ENCODE measurements at places on chromosomes 2 and 18.

GRCh38 chr18:57624988-57625387 lies 3.4 kb upstream of the NARS1 start:
- DNase-seq = no peak

GRCh38 chr2:80363791-80364349 lies 59.3 kb upstream of the LRRTM1 start:
- no peak for DNase-seq

DNA sequence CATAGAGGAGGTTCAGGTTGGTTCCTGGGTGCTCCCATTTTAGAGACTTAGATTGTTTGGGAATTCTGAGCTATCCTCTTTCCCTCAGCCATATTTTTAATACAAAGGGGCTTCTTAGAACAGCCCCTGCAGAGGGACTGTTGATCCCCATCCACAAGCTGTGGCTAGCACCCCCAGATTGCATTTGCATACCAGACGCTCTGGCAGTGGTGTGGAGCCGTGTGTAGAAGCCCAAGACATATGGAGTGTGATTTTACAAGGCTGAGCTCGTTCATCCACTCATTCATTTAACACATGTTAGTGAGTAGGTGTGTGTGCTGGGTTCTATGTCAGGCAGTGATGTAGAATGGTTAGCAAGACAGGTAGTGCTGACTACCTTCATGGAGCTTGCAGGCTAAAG lies 166.7 kb upstream of the BOD1L2 start:
- no peak for DNase-seq

DNA sequence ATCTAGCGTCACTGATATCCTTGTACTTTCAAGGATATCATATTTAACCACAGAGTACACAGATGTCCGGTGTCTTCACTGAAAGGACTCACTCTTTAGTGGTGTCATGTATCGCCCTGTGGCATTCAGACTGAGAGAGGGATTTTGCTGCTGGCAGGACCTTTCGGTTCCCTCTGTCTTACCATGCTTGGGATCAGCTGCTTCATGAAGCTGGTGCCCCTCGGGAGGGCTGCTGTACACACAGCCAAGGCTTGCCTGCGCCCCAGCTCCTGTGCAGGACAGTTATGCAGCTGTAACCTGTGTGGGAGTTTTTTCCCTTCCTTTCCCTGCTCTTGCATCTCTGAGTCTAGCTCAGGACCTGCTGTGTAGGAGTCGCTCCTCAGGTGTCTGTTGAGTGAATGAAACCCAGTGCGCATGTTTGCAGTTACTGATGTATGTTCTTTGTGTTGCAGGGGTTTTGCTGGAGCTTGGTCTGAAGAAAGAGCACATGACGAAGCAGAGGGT lies 64.4 kb downstream of the GREB1 start:
- DNase-seq = no peak

GRCh38 chr2:121030523-121030922 lies 254.5 kb downstream of the TFCP2L1 start:
- DNase-seq = no peak

GRCh38 chr2:169114056-169114455 lies 44.7 kb downstream of the DHRS9 start:
- no peak for DNase-seq

DNA sequence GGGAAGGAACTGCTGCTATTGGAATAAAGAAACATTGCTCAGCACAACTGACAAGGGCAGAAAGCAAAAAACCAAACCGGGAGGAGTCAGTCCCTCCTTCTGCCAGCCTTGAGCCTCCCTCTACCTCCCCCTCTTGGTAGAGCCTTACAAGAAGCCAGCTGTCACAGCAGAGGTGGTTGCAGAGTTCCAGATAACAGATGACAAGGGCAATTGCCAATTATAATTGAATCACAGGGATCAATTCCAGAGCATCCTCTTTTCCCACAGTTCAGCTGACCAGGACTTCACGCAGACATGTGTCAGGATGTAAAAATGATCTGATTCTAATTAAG lies 548.2 kb upstream of the LRRTM1 start:
- no peak for DNase-seq

DNA sequence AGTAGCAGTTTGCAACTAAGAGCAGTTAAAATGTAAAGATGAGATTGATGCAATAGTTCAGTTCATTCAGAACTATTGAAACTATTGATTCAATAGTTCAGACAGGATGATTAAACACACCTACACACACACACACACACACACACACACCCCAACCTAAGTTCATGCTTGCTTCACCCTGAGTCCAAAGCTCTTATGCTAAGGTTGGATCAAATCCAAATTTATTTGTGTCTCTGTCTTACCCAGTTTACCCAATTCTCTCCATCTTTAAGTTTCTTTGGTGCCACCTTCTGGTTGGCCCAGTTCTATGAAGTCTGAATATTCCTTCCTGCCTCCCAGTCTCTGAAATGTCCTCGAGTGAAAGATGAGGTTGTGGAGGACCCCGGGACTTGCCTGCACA lies 5.1 kb downstream of the SERPINB8 start:
- no peak for DNase-seq

- DNase-seq = no peak
Observed at GRCh38 chr18:28541276-28541930, 364.5 kb upstream of the CDH2 start.

DNA sequence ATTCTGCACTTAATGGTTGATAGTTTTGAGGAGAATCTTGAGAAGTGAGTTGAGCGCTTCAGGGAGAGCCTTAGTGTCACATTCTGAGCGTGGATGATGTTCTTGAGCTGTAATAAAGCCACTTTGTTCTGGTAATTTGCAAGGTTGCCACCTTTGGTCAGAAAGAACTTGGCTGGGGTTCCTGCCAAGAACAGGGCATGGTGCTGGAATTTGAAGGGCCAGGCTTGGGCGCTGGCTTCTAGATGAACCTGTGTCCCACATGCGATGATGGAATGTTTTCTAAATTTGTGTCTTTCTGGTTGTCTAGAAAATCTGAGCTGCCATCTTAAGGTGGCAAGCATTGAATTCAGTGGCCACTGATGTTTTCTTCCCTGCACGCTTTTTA lies 124.1 kb upstream of the EML6 start:
- DNase-seq = no peak

GRCh38 chr2:53450923-53451322 lies 316.7 kb upstream of the CHAC2 start:
- peak; percentile 100 for DNase-seq

DNA sequence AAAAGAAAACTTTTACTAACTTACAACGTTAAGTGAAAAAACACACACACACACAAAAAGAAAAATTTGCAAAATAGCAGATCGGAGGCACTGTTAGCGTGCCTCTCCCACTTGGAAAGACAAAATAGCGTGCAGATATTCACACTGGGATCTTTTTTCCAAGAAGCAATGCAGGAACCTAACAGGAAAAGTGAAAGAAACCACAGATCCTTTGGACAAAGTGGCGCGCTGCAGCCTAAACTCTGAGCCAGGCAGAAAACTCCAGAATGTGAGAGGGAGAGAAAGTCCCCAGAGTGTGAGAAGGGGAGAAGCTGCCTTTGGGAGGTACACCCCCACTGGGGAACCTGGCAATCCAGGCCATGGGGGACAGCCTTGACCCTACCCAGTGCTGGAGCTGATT lies 70.7 kb upstream of the SERPINE2 start:
- DNase-seq = no peak

DNA sequence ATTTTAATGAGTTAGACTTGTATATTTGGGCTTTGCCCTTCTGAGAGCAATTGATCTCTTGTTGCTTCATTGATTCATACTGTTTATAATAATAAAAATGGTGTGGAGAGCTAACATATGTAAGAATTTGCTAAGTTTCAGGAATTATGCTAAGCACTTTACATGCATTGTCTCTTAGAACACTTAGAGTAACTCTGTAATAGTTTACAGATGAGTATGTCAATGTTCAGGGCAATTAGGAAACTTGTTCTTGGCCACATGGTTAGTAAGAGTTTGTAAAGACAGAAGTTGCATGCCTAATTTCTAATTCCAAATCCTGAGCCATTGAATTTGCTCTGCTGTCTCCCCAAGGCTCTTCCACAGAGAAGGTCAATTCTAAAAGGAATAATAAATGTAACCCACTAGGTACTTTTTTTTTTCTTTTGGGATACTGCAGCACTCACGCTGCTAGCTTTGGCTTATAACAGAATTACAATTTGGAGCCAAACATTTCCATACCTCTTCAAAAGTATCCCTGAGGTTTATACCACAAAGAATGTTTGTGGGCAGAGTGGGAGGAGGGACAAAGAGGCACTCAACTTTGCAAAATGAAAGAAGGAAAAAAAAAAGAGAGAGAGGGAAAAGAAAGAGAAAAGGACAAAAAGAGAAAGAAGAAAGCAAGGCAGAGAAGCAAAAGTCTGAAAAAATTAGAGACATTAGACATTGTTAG lies 232.4 kb downstream of the CALCRL start:
- DNase-seq = no peak

DNA sequence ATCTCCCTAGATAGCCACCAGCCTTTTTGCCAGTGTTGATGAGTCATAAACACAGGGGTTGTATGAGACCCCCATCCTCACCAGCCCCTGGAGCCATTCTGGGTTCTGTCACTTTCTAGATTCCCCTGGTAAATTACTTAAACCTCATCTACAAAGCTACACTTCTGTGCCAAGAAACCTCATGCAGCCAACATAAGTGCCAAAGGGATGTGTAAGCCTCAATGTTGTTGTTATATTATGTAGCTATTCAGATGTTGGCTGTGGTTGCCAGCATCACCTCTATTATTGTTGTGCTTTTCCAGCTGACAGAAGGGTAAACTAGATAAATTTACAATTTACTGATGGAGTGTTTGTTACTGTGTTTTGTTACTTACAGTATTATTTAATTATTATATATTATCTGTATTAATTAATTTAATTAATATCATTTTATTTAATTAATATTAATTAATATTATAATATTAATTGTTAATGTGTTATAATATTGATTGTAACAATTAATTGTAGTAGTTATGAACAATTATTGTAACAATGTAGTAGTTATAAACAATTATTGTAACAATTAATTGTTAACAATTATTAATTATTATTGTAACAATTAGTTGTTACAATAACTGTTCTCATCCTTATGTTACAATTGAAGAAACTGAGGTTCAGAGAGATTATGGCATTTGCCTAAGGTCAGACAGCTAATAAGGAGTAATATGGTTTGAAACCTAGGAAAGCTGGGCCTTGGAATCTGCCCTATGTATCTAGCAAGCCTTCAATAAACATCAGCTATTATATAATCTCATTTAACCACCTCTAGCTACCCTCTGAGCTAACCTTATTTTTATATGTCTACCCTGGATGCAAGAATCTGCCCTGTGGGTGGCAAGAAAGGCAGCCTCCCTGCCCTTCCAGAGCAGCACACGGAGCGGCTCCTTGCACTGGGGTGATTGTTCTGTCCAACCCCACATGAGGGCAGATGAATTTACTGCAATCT lies 36.1 kb downstream of the PSTPIP2 start:
- no peak for DNase-seq

DNA sequence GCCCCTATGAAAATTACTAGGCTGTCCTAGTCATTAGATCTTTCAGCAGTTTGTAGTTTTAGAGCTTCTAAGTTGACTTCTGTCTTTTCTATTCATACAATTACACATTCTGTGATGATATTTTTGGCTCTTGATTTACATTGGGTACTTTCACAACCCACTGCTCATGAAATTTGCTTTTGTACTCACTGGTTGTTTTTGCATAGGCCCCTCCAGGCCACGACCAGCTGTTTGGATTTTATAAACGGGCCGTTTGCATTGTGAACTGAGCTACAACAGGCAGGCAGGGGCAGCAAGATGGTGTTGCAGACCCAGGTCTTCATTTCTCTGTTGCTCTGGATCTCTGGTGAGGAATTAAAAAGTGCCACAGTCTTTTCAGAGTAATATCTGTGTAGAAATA lies 193.8 kb downstream of the RPIA start:
- no peak for DNase-seq

DNA sequence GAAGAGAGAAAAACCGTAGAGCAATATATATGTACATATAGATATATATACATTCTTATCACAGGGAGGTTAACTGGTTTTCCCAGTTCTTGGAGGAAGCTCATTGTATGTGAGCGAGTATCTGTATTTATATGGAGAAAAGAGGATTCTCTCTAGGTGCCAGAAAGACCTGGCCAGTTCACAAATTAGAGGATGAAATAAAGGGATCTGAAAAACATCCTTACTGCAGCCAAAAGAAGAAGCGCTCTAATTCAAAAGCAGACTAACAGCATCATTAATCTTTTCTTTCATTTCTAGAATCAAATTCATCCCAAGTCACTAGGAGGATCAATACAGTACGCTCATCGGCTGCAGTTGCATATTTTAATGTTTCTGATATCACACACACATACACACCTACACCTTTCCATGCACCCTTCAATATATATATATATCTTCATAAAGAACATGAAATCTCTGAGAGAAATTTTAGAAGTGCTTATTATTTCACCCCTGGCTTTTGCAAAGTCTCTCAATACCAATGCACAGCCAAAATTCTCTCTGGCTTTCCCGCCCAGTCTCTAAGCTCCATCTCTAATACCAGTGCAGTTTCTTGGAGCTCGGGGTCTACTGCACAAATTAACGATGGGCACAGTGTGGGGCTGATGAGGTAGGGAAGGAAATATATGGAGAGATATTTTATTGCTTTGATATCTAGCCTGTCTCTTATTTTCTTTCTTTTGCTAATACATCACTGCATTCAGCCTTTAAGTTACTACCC lies 731 bp downstream of the NRXN1 start:
- DNase-seq = no peak

GRCh38 chr2:191758518-191759507 lies 80.9 kb downstream of the NABP1 start:
- DNase-seq = peak; percentile 69

DNA sequence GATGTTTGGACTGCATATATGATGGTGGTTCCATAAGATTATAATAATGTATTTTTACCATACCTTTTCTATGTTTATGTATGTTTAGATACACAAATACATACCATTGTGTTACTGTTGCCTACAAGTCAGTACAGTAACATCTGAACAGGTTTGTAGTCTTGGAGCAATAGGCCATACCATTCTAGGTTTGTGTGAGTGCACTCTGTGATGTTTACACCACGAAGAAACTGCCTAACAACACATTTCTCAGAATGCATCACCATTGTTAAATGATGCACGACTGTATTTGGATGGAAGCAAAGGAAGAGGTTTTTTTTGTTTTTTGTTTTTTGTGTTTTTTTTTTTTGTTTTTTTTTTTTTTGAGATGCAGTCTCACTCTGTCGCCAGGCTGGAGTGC lies 9.5 kb downstream of the DUSP19 start:
- DNase-seq = no peak

DNA sequence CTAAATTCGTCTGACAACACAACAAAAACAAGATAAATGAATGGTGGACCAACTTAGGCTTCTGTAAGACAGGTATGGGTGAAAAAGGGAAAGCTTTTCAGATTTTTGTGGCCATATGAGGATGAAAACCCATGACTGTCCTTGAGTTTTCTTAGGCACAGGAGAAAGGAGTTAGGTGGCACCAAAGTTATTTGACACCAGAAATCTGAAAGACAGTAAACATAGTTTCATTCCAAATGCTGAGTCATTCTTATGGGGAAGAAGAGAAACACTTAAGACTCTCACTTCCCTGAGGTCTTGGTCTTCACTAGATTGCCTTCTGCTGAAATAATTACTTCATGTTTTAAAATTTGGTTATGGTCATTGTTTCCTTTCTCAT lies 5.2 kb upstream of the GPD2 start:
- no peak for DNase-seq
